ENCODE measurements at places on chromosomes 3 and 15. TPM values are rescaled to one million over a fixed set of nuclear protein-coding genes. Genes with fewer than 3 reads are reported as not detected.

NMNAT3 gene
- 13.0 TPM for total RNA-seq

SIDT1 gene
- 0.79 TPM for total RNA-seq

CMTM7 gene
- total RNA-seq: 10.2 TPM

DRD3 gene
- total RNA-seq: not detected

HDC gene
- total RNA-seq: 0.65 TPM

LRRC34 gene
- total RNA-seq: 2.7 TPM
